Purkinje cell (primary cell): ENCODE measurements at places on chromosomes 3 and 15. TPM values are rescaled to one million over a fixed set of nuclear protein-coding genes. Genes with fewer than 3 reads are reported as not detected.

The MEX3B gene
- 3.7 TPM in 1 of 2 replicates, not detected in the other for polyA plus RNA-seq

The AHSG gene
- polyA plus RNA-seq: not detected in 2 replicates

The SLC28A1 gene
- not detected in 2 replicates for polyA plus RNA-seq

The RASL12 gene
- polyA plus RNA-seq: not detected in 2 replicates

The CCDC13 gene
- 1.3 and 5.1 TPM in 2 replicates for polyA plus RNA-seq

The KIF15 gene
- polyA plus RNA-seq: 0.28 and 1.9 TPM in 2 replicates
